Activated T-cell treated with anti-CD3 and anti-CD28 coated beads for 1 hour (primary cell): ENCODE measurements at places on chromosomes 1 and 21.
A peak's percentile ranks its signal among the peaks of the same experiment; 100 is the strongest.

- no peak for DNase-seq
These were observed 7.3 kb downstream of the NIBAN1 start for GRCh38 chr1:184966989-184967388.

GRCh38 chr1:176566004-176566975, 103.3 kb downstream of the PAPPA2 start:
- no peak for DNase-seq

- no peak for DNase-seq
These were observed 109.5 kb upstream of the UBE2U start for GRCh38 chr1:64093941-64094340.

- DNase-seq = no peak
These were observed 27.5 kb downstream of the ADGRB2 start for GRCh38 chr1:31736675-31737074.

- peak; percentile 29 for DNase-seq
These were observed 13.0 kb upstream of the KCNC4 start for GRCh38 chr1:110196917-110197765.

- peak; percentile 46 for DNase-seq
These were observed 474.5 kb downstream of the PTPRC start for GRCh38 chr1:199113265-199113869.

GRCh38 chr1:153951801-153952200, 5.3 kb upstream of the DENND4B start:
- no peak for DNase-seq

- DNase-seq = no peak
These were observed 73.8 kb downstream of the USP24 start for GRCh38 chr1:55141295-55141893.

GRCh38 chr21:32329776-32330175, 31.1 kb downstream of the MRAP start:
- no peak for DNase-seq

DNA sequence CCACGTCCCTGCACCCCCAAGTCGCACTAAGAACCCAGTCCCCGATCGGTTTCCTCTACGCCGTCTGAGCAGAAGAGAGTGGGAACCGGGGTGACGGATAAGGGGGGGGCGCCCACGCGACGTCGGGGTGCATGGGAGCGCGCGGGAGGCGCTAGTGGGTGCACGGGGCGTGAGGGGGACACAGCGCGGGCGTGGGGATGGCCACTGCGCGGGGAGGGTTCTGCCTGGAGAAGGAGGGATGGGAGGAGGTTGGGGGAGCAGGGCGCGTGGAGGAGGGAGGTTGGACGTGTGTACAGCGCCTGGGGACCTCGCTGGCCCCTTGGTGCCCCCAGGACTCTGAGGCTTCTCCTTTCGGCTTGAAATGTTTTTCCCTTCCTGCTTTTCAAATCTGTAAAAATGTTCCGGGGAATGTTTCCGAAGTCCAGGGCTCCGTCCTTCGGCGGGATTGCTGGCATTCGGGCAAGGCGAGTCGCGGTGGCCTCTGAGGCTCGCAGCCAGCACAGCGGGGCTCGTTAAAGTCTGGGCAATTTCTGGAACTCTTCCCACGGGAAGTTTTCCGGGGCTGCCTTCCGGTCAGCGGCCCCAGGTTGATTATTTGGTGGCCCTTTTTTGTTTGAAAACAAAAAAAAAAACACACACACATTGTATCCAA, 13.1 kb downstream of the RNF220 start:
- no peak for DNase-seq

DNA sequence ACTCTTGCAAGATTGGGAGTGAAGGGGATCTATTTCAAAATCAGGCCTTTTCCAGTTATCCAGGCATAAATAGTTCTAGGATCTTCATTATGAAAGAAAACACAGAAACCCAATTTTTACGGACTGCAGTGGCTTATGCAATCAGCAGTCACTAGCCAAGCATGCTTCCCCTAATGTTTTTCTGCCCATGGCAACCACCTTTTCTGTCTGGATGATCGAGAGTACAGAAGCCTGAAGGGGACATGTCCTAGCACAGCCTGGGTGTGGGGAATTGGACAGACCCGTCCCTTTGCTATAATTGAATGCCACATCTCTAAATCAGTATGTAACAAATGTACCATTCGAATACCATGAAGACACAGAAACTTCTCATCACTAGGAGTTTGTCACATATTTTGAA, 29.8 kb upstream of the NCAM2 start:
- no peak for DNase-seq

GRCh38 chr1:58446368-58446767, 100.2 kb downstream of the OMA1 start:
- no peak for DNase-seq

DNA sequence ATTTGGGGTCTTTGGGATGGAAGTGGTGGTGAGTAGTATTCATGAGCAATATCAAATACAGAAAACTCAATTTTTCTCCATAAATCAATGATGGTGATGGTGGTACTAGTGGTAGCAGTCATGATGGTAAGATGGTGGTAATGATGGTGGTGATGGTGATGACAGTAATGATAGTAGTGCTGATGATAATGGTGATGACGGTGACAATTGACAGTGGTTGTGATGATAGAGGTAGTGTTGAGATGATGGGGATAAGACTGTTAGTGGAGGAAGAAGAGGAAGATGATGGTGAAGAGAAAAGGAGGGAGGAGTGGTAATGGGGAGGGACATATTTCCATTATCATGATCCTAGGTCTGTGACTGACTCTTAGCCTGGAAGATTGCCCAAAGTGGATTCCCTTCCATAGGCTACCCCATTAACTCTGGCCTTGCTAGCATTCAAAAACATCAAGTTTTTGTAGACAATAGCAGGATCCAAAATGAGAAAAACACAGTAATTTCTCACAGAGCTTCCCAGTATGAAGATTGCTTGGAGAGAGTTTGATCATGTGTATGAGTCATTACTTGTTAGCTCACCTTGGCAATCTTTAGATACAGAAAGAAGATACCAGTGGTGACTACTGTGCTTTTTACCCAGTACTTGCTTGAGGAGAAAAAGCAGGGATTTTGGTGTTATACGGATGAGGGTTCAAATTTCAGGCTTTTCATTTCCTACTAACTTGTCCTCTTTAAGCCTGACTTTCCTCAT, 93.9 kb downstream of the ATP1A1 start:
- DNase-seq = no peak

GRCh38 chr21:46457801-46458314, 833 bp upstream of the DIP2A start:
- no peak for DNase-seq

- no peak for DNase-seq
These were observed 37.2 kb downstream of the CAMSAP2 start for GRCh38 chr1:200775850-200776249.

DNA sequence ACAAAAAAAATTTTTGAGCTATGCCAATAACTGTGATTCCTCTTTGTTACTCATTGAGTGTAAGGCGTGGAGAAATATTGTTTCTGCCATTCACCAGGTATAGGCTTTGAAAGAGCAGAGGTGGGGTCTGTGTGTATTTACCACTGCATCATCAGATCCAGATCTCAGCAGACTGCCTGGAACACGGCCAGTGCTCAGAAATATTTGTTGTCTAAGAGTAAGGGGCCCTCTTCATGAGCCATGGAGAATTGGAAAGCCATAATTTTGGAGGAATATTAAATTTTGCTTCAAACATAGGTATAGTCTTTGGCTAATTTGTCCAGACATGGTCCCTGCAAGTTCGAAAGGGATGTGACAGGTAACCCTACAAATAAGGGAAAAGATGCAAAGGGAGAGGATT, 231.3 kb upstream of the IRF2BP2 start:
- no peak for DNase-seq

GRCh38 chr1:20447794-20448193, 38.2 kb downstream of the CAMK2N1 start:
- DNase-seq = no peak

GRCh38 chr1:236907205-236907604, 97.0 kb downstream of the MT1HL1 start:
- DNase-seq = no peak

GRCh38 chr1:198171667-198172540, 15.1 kb downstream of the NEK7 start:
- no peak for DNase-seq

DNA sequence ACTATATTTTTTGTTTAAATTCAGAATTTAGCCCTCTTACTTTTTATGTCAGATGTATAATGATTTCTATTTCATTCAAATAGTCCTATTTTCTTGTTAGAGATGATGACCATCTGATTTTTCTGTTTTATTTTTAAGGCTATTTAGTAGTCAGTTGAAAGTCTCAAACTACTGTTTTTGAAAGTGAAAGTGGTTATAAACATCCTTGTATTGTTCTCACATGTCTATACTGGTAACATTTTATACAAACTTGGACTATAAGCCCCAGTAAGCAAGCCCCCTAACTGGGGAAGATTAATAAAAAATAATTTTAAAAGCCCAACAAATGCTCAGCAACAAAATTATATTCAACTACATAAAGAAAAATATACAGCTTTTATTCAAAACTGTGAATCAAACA, 271.3 kb upstream of the RGS18 start:
- DNase-seq = no peak

GRCh38 chr1:25148673-25149300, 83.5 kb downstream of the SYF2 start:
- DNase-seq = no peak

DNA sequence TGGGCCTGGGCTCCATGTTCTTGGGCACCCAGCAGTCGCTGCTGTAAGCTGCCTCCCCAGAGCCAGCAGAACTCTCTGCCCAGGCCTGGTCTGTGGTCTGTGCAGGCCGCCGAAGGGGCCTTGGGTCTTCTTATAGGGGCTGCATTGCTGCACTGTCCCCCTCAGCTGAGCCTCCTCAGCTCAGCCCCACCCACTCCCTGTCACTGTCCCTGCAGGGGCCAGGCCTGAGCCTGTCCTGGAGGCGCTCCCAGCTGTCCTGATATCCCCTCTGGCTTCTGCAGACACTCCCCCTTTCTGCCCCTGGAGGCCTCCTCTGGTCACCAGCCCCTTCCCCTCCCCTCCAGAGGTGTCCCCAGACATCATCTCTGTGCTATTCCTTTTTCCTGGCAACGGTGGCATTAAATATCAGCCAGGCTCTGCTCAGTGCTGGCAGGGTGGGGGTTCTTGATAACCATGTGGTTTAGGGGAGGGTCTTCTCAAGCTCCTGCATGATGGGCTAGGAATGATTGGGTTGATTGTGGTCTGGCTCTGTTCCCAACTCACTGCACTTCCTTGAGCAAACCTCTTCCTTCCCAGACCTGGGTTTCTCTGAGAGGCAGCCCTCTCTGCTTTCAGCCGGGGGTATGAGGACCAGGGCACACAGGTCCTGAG, 3.7 kb upstream of the FOXO6 start:
- DNase-seq = no peak

DNA sequence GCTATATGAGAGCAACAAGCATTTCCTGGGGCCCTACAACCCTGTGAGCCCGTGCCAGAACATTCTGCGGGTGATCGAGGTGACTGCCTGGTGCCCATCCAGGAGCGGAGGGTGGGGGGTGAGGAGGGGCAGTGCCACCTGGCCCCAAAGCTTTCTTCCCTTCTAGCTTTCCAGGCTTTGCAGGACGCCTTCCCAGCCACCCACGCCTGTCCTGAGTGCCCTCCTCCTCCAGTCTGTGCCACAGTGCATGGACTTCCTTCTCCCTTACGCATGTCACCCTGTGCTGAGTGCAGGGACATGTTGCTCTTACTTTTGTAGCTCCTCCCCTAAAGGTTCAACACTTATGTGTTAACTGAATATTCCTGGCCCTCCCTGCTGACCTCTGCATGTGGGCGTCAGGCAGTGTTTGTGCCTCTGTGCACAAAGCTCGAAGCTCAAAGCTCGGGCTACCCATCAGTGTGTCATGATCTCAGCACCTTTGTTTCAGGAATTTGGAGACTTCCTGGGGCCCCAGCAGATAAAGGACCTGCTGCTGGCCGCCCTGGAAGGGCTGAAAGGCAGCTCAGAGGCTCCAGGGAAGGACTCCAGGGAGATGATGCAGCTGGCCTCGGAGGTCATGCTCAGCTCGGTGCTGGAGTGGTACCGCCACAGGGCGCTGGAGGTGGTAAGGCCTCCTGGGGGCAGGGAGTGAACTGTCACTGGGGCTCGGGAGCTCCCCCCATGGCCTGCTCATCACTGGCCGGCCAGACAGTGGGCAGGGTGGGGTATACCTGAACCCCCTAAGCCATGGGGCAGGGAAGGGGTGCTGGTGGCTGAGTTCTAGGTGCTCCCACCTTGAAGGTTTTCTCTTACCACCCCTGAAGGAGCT, 36.7 kb upstream of the TTC4 start:
- DNase-seq = no peak

GRCh38 chr1:147292012-147292411, 49.5 kb downstream of the CHD1L start:
- DNase-seq = no peak

GRCh38 chr1:186875896-186876835, 47.4 kb downstream of the PLA2G4A start:
- DNase-seq = no peak

DNA sequence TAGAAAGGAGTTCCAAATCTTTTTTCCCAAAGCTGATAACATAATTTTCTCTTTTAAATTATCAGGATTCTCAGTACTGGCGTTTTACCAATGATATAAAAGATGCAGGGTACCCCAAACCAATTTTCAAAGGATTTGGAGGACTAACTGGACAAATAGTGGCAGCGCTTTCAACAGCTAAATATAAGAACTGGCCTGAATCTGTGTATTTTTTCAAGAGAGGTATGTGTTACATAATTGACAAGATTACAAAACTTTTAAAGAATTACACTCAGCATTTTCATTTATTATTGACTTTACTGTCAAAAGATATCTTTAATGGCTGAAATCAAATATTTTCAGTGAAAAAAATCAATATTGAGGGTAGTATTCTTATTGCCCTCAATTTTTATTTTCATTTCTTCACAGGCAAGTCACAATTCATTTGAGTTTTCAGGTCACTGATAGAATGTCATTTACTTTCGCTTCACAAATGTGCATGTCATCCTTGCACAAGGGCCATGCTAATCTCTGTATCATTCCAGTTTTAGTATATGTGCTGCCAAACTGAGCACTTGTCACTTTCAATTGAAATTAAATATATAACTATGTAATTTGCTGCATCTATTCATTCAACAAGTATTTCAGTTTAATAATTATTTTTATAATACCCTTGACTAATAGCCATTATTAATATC, 63.5 kb downstream of the TPR start:
- DNase-seq = no peak
